ENCODE measurements at places on chromosomes 3 and 15. TPM values are rescaled to one million over a fixed set of nuclear protein-coding genes. Genes with fewer than 3 reads are reported as not detected.

DNA sequence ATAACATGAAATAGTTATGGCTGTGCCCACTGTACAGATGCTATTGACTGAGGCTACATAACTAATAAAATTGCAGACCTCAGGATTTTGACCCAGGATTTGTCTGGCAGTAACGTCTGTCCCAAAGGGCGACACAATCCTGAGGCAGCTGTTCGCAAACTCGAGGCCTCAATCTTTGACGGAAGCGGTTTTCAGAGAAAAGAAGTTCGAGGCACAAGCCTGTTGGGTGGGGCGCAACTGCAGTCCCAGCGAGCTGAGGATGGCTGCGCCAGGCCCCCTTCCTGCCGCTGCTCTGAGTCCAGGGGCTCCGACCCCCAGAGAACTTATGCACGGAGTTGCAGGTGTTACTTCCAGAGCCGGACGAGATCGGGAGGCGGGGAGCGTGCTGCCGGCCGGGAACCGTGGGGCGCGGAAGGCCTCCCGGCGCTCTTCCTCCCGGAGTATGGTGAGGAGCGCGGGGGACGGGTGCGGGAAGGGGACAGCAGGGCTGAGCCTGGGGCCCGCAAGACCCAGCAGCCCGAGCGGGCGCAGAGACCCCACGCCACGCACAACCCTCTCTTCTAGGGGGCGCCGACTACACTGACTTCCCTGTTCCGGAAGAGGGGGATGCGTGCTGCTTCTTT lies at the start of gene PARP15:
TSS of gene PARP15 (plus strand) at position 242 of the 623 bp plus-strand sequence. CDS start at position 260, 18 bp downstream.
- no peak for DNase-seq

- no peak for DNase-seq
These were observed 66.7 kb downstream of the ST6GAL1 start for GRCh38 chr3:186997061-186997460.

GRCh38 chr3:24773798-24774197 lies 279.1 kb upstream of the THRB start:
- DNase-seq = peak; percentile 57

- no peak for DNase-seq
These were observed 26.2 kb downstream of the SLC12A8 start for GRCh38 chr3:125186261-125186787.

DNA sequence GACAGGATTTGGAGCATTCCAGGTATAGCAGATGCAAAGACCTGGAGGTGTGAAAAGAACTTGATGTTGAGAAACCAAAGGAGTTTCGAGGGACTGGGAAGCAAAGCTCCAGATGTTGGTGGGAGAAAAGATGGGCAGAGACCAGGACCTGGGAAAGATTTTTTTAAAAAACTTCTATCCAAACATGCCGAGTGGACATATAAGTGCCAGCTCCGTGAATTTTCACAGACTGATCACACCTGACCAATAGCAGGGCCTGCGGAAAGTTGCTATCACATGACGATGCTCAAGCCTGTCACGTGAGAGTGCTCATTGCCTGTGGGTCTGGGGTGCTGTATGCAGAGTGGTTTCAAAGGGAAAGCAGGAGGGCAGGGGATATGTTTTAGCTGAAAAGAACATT lies 19.9 kb downstream of the SMAD6 start:
- no peak for DNase-seq

DNA sequence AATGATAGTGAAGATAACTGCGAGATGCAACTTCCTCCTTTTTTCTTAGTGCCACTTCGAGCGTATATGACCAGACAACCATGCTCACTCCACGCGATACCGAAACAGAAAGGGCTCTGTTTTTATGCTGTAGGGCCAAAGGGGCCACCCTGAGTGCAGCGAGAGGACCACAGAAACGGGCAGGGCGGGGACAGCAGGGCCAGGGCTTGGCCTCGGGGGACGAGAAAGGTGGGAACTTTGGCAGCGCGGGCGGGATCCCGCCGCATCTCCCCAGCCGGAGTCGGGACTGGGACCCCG lies 483 bp downstream of the VPS13C start:
- DNase-seq = no peak

DNA sequence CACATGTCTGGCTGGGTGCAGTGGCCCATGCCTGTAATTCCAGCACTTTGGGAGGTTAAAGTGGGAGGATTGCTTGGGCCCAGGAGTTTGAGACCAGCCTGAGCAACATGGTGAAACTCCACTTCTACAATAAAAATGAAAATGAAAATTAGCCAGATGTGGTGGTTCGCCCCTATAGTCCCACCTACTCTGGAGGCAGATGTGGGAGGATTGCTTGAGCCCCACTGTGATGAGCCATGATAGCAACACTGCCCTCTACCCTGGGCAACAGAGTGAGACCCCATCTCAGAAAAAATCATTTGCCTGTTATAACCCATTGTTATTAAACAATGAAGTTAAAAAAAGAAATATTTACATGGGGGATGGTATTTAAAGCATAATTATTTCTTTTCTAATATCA lies 240.1 kb upstream of the ZPLD1 start:
- no peak for DNase-seq

DNA sequence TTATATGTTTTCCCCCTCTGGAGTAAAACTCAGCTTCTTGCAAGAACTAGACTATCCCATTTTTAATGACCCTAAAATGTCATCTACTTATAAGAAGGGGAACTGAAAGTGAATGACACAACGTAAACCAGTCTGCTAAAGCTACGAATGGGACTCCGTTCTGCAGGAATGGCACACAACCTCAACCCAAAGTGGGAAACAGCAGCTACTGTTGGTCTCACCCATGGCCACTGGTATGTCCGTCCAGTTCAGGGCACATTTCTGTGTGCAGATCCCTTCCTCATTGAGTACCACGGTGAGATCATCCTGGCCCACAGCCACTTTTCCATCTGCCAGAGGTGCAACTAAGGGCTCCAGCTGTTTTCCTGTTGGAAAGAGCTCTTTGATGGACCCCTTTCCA lies 23.8 kb downstream of the VPS39 start:
- DNase-seq = no peak

The NME9 gene
- not detected for total RNA-seq

The ALDH1L1 gene
- 11.1 TPM for total RNA-seq

Measured in bronchial epithelial cell (primary cell).